ENCODE measurements at places on chromosomes 16 and 17.

GRCh38 chr17:8041979-8042378, 3.1 kb downstream of the ALOX15B start:
- DNase-seq: no peak

DNA sequence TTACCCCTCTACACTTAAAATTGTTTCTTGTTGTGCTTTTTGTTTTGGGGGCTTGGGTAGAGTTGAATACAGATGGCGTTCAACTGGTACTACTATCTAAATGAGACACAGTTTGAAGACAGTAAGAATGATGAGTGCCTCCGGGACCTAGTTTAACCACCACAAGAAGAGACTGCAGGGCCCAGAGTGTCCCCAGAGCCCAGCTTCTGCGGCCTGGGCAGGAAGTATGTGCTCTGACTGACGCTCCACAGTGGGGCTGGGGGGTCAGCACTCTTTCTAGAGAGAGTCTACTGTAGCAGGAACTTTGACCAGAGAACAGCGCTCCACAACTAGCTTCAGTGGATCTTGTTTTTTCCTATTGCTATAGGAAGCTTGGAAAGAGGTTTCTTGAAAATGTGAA, 174.0 kb downstream of the VPS53 start:
- DNase-seq: no peak

GRCh38 chr17:64638552-64639203, 23.4 kb downstream of the SMURF2 start:
- no peak for DNase-seq

DNA sequence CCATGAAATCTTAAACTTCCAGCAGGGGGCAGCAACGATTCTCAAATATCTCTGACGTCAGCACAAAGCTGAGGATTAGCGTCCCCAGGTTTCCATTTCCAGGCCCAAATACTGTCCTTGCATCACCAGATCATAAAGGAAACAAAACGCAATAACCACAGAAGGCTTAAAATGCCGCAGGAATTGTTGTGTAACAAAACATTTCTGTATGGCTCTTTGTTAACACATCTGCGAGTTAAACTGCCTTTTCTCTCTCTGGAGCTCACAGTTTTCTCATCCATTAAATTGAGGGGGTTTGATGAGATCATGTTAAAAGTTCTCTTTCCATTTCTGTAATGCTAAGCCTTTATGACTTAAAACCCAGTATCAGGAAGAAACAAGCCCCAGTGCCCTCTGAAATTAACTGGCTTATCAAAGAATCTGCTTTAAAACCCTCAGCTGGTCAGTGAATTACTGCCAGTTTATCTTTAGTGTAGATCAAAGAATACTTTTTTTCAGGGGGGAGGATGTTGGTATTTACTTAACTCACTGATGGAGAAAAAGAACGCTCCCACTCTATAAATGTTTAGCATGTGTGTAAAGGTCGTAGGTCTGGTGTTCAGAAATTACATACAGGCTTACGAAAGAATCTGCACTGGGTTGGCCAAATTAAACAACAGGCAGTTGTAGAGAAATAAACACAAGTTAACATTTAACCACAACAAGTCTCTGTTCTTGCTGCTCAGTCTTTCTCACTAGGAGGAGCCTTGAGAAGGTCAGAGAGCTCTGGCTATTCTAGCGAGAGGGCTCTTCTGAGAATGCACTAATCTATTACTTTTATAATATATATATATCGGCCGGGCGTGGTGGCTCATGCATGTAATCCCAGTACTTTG, 10.6 kb upstream of the TERF2 start:
- peak; percentile 87 for DNase-seq

GRCh38 chr17:37742762-37743611, 1.9 kb downstream of the HNF1B start:
- DNase-seq: no peak

DNA sequence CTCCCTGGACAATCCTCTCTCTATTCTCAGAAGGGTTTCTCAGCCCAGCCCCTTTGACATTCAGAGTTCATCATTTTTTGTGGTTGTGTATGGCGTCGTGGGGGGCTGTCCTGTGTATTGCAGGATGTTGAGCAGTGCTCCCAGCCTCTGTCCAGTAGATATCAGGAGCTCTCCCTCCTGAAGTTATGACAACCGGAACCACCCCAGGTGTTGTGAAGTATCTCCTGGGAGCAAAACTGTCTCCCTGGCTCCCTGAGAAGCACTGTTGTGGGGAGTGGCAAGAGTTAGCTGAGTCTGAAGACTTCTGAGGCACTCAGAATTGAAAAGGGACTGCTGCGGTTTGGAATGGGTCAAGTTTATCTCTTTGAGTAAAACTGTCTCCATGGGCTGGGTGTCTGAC, 55.9 kb upstream of the MGAT5B start:
- no peak for DNase-seq

- no peak for DNase-seq
These were observed 62.4 kb upstream of the MARCHF10 start for GRCh38 chr17:62870552-62870971.

- no peak for DNase-seq
These were observed 128.4 kb downstream of the HAPSTR1 start for GRCh38 chr16:9219813-9220212.

DNA sequence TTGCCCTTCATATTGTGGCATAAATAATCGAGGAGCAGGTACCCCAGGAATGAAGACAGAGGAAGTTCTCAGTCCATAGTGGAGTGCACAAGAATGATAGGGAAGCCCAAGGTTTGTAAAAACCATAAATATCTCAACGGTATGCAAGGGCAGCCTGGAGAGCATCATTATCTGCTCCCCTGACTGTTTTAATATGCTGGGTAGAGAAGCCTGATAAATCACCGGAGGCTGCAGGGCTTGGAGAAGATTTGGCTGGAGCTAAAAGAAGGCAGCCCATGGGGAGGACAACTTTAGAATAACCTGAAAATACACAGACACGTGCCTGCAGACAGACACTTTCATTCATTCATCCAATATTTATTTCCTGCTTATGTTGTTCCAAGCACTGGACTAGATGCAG, 205.2 kb upstream of the RPL38 start:
- no peak for DNase-seq

GRCh38 chr16:49854188-49854795, 1.6 kb downstream of the ZNF423 start:
- no peak for DNase-seq

- no peak for DNase-seq
These were observed 313.1 kb downstream of the MAF start for GRCh38 chr16:79287424-79287917.

GRCh38 chr16:53952215-53953208, 248.6 kb downstream of the FTO start:
- DNase-seq: no peak

DNA sequence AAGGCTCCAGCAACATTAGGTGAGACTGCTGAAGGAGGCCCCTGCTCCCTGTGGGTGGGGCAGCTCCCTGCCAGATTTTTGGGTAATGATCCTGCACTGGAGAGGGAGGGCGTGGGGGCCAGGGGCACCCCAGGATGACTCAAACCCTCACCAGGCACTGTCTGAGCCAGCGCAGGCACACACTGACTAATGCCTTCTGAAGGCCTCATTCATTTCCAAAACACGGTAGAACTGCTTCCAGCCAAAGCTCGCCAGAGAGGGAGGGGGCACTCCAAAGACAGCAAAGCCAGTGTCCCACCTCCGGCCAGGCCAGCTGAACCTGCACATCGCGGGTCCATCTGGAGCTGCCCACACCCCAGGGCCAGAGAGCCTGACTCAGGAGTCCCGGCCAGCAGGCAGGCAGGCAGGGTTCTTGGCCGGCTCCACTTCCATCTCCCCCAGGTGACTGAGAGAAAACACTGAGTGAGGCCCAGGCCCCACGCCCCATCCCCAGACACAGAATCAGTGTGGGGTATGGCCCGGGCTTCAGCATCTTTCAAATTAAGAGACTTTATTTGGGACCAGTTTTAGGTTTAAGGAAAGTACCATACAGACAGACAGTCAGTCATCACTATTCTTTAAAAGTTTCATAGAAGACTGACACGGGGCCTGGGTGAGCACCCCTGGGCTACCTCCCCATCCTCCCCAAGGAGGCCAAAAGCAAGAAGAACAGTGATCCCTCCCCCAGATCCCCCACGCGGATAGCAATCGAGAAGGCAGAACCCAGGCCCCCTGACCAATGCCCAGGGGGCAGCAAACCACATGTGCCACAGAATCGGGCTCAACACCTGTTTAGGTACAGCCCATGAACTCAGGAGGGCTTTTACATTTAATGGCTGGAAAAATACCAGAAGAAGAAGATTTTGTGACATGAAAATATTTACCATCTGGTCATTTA, 2.3 kb downstream of the PIEZO1 start:
- DNase-seq: no peak

DNA sequence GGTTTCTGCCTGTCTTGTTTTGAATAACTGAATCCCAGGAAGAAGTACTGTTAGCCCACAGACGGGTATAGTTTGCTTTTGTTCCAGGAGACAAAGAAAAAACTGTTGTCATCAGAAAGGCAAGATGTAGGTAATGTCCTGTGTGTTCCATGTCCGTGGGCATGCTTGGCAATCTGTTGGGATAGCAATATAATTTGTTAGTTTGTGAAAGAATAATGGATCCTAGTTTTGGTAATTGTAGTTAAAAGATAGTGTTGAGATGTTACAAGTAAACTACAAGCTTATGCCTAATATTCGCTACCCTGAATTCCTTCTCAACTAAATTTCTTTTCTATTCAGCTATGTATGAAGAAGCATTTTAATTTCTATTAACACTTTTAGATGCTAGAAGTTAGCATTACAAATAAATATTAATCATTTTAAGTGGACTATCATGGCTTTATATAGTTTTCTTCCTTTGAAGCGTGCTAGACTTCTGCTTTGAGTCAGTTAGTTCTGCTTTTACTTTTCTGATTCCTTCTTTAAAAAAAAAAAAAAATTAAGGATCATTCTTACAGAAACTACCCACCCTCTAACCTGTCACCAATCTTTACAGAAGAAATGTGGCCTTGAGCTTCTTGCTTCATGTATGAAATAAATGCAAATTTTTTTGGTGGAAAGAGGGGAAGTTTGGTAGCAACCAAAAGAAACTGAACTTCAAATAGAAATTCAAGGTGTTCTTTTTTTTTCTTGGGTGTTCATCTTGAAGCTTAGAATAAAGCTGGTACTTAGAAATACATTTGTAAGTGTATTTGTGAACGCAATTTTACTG, 2.4 kb downstream of the EVI2A start:
- DNase-seq: peak; percentile 72

DNA sequence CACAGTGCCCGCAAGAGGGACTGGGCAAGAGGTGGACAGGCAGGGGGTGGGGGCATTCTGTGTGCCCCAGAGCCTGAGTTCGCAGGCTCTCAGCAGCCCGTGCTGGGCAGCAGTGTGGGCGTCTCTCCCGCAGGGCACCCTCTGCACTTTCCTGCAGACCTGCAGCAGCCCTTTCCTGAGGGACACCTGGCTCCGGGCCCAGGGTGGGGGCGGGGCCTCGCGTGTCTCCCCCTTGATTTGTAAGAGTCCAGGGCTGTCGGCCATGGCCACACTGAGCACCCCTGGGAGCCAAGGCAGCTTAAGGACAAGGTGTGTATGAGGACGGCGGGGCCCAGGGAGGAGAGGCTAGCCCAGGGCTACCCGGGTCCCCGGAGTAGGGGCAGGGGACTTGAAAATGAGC, 33.4 kb upstream of the SLC38A10 start:
- DNase-seq: no peak

DNA sequence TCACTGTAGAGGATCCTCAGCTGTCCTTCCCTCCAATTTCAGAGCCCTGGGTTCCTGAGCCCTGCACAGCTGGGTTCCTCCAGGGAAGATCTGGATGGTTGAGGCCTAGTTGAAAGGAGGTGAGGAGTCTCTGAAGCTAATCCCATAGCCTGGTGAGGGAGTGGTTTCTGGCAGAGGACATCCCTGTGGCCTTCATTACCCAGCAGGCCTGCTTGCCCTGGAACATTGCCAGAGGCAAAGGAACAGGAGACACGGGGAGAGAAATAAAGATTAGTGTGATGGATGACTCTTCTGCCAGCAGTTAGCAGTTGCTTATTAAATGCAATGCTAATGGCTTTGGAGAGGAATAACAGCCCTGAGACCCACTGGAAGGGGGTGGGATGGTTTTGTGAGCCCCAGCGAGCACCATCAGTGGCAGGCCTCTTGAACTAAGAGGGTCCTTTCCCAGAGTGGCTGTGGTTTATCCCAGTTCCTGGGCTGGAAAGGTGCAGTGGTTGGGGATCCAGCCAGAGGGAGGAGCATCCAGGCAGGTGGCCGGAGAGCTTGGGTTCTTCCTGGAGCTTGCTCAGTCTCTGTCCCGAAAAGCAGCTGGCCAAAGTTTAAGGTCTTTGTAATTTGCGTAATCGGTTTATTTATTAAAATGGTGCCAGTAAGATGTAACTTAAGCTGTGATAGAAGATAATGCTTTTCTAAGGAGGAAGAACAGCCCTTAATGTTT, 209.7 kb downstream of the CCDC182 start:
- no peak for DNase-seq

DNA sequence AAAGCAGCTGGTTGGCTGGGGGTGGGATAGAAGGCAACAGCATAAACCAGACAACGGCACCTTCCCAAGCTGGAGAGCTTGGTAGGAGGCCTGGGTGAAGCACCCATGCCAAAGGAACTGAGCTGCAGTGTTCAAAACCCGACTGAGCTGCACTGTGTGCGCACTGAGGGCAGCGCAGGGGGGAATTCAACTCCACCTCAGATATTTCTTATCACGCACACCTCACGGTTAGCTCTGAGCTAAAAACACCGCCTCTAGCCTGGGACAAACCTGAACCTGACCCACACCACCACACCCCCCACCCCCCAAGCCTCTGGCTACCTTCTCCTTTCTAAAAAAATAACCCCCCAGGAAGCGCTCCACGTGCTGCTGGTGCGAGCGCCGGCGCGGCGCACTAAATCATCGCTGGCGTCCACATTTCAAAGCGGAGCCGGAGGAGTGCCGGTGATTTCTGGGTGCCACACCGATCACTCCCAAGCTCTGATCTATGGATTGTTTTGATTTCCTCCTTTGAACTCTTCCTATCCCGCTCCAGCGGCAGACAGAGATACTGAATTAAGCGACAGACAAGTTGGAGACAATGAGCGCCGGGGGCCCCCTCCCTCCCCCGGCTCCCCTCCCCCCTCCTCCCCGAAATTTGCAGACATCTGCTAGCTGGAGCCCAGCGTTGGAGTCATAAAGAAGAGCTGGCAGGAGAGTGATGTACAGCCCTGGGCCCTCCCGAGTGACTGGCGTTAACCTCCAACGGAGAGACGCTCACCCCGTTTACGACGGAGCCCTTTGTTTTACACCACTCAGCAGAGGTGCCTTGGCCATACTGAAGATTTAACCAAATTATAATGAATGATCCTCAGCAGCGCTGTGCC, 85.0 kb downstream of the NOG start:
- DNase-seq: no peak

GRCh38 chr17:29032857-29033197, 10.1 kb upstream of the PIPOX start:
- DNase-seq: no peak

All from CD8-positive, alpha-beta T cell (primary cell).